ENCODE measurements at places on chromosomes 1 and 21.

GRCh38 chr1:50488356-50488755, 65.1 kb upstream of the DMRTA2 start:
- DNase-seq: no peak

DNA sequence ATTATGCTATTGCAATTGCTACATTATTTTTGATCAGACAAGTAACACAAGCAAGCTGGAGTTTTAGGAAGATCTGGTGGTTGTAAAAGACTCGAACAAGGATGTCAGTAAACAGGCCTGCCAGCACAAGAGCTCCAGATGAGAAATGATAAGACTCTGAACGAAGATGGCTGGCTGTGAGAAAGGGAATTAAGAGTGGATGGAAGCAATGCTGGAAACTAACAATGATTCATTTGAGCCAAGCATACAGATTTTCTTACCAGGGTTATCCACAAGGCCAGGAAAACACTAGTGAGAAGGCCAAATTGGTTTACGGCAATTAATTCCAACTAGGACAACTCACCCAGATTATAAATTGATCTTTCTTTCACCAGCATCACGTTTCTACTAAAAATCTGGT, 54.2 kb downstream of the NRIP1 start:
- DNase-seq: no peak

DNA sequence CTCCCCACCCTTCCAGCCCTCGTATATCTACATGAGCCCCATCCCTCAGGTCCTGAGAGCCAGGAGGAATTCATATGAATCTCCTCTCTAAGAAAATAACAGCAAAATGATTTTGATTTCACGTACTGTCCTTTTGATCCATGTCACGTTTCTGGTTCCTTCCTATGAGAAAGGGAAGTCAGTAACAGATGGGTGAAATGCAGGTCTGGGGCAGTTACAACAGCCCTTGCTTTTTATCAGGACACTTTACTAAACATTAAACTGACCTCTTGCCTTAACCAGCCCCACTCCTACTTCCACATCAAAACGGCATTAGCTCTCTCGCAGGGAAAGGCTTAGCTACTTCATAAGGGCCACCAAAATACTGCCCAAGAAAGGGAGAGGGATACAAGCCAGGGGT, 59.0 kb downstream of the SPATA46 start:
- no peak for DNase-seq

- peak; percentile 94 for DNase-seq
Observed at GRCh38 chr21:36429947-36430546, 44.9 kb downstream of the CHAF1B start.

GRCh38 chr1:231720652-231721325, 94.2 kb downstream of the DISC1 start:
- DNase-seq: no peak

GRCh38 chr1:61011561-61012263, 70.6 kb upstream of the NFIA start:
- peak; percentile 49 for DNase-seq

DNA sequence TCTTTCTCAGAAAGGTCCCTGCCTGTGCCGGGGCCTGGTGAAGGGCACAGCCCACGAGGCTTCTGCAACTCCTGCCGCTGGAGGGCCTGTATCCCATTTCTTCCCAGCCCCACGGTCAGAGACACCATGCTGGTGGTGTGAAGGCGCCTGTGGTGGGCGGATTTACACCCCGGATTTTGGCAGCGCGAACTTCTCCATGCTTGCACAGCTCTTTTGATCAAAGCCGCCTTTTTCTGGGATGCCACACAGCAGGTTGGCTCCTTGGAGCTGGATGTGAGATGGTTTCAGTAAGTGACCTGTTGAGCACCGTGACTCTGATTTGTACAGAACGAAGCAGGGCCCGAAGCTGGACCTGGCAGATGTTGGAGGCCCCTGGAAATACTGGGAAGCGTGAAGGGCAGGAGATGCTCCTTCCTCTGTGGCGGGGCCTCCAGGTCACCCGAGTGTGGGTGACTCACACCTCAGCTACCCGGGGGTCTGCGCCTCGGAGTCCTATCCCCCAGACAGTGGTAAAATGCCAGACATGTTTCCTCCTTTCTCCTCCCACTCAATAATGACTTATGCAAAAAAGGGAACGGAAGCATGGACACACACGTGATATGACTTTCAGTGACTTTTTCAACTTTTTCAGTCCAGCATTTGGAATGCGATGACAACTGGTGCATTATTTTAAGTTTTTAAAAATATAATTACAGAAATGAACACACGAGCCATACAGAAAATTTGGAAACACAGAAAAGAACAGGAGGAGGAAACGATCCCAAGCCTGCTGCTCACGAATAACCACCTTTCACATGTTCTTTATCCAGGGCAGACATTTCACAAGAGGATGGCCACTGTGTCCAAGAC, 9.0 kb downstream of the UMODL1 start:
- no peak for DNase-seq

DNA sequence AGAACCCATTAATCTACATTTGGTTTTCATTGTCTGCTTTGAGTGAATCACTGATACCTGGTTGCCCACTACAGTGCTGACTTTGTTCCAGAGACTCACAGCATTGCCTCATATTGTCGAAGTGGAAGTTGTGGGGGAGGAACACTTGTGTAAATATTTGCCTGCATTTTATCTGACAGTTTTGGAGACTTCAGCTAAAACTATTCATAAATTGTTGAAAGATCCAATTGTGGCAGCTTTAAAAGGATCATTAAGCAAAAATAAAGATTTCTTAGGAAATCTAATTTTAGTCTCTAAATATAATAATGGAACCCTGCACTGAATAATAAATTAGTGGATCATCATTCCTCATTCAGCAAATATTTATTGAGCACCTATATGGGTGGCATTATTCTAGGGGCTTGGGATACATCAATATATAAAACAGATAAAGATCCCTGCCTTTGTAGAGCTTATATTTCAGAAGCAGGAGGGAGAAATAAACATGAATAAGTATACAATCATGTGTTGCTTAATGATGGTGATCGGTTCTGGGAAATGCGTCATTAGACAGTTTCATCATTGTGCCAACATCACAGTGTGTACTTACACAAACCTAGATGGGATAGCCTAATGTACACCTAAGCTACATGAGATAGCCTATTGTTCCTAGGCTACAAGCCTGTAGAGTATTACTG, 73.5 kb downstream of the OSBPL9 start:
- no peak for DNase-seq

DNA sequence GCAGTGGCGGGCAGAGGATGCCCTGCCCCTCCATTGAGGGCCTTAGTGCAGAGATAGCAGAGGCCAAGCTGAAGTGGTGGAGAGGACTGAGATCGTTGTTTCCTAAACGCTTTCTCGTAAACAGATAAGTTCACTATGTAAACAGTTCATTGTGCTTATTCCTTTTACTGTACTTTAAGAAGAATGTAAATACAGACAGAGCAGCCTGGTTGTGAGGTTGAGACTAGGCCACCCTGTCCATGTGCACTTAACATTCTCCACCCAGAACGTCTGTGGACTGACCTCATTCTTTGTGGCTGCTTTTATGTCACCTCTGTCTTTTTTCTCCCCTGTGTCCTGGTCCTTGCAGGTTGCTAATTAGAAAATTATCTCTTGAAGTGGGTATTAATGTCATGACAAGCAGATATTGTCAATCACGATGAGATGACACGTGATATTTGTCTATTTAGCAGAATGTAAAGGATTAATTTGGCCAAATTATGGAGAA, 8.5 kb downstream of the CENPS start:
- DNase-seq: no peak

- no peak for DNase-seq
Observed at GRCh38 chr1:86288586-86289147, 107.5 kb downstream of the ODF2L start.

DNA sequence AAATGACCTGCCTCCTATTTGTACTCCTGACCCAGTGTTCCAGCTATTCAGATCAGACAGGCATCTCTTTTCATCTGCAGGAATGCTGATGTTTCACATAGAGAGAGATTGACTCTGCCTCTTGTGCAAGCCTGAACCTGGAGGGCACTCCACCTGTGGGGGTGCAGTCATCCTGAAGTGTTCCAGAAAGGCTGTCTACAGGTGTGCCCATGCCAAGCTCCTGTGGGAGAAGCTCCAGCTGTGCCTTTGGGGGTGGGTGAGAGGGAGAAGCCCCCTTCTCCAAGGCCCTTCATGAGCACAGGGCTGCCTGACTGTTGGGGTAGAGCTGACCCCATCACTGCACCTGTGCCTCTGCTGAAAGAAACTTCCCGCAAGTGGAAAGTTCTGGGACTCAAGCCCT, 22.8 kb downstream of the IFI44 start:
- no peak for DNase-seq

DNA sequence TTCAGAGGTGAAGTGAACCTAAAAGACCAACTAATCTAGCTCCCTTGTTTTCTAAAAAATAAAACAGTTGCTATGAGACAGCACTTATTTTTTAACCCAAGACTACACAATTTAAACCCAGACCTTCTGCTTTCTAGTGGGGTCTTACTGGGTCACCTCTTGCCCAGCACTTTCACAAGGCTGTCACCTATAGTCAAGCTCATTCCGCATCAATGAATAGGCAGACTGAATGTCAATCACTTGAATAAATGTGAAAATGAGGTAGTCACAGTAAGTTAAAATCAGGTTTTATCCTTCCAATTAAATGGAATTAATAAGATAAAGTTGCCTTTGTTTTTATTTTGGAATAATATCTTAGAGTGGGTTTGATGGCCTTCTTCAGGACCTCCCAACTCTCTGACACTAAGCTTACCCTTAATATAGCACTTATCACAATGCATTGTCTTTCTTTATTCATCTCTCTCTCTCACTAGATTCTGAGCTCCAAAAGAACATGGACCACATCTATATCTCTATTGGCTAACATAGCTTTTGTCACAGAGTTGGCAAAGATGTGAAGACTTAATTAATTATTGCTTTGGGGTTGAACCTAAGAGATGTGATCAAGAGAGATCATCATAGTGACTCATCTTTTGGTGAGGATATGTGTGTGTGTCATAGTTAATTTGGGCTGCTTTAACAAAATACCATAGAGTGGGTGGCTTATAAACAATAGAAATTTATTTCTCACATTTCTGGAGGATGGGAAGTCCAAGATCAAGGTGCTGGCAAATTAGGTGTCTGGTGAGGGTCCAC, 248.7 kb upstream of the DAB1 start:
- no peak for DNase-seq

DNA sequence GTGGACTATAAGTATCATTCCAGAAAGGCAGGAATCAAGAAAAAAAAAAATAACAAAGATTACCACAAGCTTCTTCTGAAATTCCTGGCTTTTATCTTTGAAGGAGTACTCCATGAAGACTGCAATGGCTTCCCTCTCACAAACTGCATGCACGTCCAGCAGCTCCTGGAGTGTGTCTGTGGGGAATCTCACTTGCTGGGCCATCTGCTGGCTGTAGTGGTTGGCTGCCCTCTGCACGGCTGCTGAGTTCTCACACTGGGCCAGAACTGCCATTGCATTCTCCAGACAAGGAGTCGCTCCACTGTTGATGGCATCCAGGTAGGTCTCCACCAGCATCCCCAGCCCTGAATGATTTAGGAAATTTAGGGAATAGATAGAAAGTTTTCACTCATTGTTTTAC, 23.3 kb upstream of the GBP2 start:
- no peak for DNase-seq

- DNase-seq: no peak
Observed at GRCh38 chr1:61460191-61460590, 264.8 kb downstream of the TM2D1 start.

GRCh38 chr1:162406811-162407210, 5.1 kb downstream of the SH2D1B start:
- no peak for DNase-seq

DNA sequence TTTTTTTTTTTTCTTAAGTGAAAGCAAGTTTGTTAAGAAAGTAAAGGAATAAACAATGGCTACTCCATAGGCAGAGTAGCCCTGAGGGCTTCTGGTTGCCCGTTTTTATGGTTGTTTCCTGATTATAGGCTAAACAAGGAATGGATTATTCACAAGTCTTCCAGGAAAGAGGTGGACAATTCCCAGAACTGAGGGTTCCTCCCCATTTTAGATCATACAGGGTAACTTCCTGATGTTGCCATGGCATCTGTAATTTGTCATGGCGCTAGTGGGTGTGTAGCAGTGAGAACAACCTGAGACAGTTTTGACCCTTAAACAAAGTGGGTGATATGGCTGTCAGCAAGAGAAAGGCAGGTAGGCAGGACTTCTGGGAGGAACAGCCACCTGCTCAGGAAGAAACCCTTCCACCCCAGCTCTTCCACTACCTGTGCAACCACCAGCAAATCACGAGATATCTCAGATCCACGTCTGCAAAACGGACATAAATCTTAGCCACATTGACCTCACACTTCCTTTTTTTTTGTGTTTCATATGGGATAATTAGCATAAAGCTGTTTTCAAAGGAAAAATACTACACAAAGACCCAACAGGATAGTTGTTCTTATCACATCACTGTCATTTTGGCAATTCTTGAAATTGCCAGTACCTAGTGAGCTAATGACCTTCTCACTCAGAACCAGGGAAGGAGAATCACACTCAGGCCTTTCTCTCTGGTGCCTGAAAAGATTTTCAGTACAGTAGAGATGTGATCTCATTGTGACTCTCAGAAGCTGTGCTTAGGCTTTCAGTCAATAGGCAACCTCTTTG, 34.8 kb upstream of the DUSP10 start:
- no peak for DNase-seq

DNA sequence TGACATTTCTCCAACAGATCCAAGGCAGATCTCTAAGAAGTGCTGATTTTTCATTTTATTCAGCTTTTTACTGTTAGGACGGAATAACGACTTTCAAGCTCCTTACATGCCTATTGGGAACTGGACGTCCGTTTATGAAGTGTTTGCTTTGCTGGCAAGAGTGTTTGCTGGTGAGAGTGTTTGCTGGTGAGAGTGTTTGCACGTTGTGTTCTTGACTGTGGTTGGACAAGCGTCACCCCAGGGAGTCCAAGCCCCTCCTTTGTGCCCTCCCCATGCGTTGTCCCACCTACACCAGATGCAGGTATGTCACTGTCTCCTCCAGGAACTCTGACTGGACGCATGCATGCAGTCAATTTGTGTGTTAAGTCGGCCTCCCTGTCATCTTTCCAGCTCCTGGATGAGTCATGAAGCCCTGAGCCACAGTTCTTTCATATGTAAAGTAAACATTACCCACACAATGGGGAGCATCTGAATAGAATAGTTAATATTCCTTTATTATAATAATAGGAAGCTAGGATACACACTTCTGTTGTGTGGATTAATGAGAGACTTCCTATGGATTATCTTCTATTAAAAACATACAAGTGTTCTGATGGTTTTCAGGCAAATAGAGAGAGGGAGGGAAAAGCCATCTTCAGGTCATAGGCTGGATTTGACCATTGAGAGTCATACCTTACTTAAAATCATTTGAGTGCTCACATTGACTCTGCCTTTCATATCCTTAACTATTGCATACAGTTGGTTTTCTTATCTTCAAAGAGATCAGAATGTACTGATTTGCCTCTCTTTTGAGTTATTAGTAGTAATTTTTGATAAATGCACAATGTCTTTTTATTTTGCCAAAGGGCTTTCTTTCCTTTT, 119.2 kb downstream of the GALNT2 start:
- peak; percentile 39 for DNase-seq

GRCh38 chr1:151222130-151222529, 23.8 kb downstream of the PIP5K1A start:
- no peak for DNase-seq

GRCh38 chr1:15207829-15208429, 39.1 kb upstream of the FHAD1 start:
- DNase-seq: no peak
